ENCODE measurements at places on chromosomes 5 and 9.

DNA sequence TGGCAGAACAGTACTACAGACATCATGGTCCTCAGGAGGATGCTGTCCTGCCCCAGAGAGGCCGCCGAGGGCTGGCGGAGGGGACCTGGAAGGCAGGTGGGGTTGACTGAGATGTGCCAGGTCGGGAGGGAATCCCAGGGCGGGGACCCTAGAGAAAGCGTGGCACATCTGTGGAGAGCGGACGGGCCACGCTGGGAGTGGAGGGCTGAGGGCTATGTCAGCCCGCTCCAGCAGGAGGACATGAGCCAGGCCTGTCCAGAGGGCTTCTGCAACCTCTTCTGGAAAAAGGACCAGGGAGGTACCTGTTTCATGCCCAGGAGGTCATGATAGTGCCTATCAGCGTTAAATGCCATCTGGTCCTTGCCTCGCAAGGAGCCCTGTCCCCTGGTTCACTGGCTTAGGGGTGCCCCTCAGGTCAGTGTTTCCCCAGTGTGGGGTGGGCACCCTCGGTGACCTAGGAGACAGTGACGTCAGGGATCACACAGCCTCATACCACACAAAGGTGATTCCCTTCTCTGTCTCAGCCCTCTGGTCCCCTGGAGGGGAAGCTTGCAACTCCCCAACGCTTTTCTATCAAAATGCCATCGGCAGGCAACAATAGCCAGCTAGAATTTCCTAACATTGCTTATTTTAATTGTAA, 103.6 kb upstream of the IER5L start:
- DNase-seq = no peak

GRCh38 chr9:127256324-127256723, 8.2 kb upstream of the GARNL3 start:
- no peak for DNase-seq

DNA sequence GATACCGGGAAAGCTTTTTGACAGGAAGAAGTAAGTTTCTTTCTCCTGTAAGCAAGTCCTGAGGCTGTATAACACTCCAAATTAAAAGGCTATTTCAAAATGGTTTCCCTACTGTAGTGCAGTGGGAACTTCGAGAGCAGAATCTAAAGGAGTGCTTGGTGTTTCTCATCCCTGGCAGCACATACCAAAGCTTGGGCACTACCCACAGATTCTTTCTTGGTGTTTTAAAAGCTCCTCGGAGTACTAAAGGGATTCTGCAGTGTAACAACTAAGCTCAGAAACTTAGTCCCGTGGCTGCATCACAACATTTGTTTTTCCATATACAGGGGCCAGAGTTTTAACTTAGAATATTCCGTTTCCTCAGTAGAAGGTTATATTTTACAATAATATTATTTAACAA, 5.6 kb upstream of the APC start:
- DNase-seq = no peak

GRCh38 chr5:35850967-35851680, 5.6 kb upstream of the IL7R start:
- DNase-seq = no peak

- DNase-seq = no peak
These were observed 6.0 kb upstream of the EFNA5 start for GRCh38 chr5:107676702-107677101.
